ENCODE measurements at places on chromosomes 2 and 18.

- no peak for DNase-seq
Measured at GRCh38 chr18:38322206-38322605, 756.6 kb upstream of the CELF4 start.

DNA sequence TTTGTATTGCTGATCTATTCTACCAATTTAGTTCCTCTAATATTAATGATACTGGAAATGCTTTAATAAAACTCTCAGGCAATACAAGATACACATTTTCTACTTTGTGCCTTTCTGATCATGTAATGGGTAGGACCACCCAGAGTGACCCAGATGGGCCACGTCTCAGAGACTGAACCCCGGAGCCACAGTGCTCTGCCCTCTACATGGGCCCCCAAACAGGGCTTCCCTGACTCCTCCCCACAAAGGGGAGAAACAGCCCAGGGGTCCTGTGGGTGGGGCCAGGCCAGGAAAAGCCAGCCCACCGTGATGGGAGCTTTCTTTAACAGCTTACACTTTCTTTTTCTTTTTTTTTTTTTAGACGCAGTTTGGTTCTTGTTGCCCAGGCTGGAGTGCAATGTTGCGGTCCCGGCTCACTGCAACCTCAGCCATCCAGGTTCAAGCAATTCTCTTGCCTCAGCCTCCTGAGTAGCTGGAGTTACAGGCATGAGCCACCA lies 18.4 kb downstream of the HDAC4 start:
- no peak for DNase-seq

DNA sequence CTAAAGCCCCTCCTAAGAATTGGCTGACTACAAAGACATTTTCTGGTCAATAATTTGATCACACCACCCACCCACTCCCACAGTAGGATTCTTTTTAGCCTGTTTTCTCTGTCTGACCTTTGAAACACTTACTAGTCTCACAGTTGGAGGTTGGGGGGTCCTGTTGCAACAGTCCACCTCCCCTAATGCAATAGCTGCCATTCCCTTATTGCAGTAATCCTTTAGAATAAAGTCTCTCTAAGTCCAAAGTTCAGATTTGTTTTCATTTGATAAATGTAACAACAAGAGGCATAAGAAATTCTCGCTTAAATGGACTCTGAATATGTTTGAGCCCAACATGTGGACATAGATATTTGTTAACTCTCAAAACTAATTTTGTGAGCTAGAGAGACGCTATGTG lies 1326.8 kb upstream of the TMEFF2 start:
- DNase-seq: no peak

GRCh38 chr2:238326801-238327365 lies 6.6 kb downstream of the TRAF3IP1 start:
- DNase-seq: no peak

DNA sequence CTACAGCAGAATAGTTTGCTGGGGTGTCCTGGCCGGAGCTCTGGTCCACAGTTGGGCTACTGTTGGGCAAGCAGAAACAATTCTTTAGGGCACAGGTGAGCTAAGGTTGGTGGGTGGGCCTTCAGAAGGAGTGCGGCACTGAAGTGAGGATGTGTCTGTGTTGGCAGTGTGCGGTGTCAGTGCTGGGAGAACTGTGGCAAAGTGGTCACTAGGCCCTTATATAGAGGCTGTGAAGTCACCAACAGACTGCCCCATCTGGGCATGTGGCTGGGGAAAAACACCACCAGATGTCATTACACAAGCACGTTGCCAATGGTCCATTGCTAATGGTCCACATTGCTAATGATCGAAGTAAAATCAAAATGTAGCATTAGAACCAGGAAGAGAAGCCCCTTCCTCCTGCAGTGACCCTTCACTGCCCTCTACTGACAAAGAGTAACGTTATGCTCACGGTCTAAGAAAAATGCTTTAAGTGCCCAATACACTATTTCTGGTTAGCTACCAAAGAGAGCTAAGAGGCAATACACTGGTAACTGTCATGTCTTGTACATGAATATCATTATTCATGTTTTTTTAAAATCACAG lies 21.3 kb downstream of the SCN1A start:
- no peak for DNase-seq

DNA sequence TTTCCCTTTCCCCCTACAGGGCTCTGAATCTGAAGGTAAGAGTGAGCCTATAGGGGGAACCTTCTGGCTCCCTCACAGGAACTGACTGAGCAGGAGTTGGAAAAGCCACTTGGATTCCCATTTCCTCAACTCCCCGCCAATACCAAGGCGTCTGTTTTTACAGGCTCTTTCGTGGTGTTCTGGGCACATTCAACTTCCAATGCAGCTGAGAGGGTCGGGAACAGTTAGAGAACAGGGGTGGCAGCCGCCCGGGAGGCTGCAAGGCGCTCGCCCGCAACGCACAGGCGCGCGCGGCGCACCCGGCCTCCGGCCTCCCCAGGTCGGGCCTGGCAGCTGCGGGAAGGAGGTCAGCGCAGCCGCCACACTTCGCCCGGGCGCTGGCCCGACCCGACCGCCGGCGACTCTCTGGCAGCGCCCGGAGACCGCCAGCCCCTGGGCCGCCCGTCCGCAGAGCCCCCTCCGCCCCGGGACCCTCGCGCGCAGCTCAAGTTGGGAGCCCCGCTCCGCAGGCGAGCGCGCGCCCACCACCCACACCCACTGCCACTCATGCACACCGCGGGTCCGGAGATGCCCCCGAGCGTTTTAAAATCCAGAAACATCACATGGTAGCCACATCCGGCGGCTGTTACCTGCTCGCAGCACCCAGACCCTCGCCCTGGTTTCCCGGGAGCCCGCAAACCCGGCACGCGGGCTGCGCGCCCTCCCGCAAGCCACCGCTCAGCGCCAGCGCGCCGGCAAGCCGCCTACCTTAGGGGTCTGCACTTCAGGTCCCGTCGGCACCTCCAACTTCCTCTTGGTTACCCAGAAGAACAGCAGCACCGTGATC lies 816 bp downstream of the GALNT14 start:
- no peak for DNase-seq

GRCh38 chr2:9972621-9973479 lies 21.4 kb downstream of the GRHL1 start:
- no peak for DNase-seq

DNA sequence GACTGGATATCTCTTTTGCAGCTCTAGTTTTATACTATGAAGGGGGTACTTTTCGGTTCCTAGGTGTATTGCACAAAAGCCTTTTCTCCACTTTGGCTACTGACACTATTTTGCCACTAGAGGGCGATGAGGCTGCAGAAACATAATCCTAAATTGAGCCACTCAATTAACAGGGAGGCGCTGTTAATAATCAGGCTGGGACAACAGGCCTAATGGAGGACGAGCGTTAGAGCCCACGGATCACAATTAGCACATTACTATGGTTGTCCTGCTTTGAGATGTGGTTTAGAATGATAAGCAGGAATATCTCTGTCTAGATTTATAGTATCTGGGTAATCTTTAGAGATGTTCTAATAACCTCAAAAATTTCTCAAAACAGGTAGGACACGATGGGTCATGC lies 62.2 kb upstream of the PMAIP1 start:
- DNase-seq: peak; percentile 20

DNA sequence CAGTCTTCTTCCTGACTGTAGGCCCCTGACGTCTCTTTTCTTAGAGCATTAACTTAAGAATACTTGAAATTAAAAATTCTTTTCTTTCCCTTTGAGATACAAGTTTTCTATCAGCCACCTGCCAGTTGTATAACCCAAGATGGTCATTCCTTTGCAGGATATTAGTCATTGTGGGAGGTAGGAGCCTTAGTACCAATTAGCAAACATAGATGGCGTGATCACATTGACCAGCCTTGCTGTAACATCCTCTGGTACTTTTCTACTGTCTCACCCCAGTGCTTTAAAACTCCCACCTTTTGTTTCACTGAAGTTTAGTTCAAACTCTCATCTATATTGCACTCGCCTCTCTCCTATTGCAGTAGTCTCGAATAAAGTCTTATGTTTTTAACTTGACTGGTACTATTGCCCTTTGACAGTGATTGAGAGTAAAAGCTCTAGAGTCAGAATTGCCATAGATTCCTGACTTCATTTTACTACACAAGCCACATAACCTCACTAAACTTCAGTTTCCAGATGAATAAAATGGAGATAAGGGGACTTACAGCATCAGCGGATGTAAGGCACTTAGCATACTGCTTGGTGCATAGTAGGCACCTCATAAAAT lies 74.1 kb downstream of the VRK2 start:
- DNase-seq: no peak

DNA sequence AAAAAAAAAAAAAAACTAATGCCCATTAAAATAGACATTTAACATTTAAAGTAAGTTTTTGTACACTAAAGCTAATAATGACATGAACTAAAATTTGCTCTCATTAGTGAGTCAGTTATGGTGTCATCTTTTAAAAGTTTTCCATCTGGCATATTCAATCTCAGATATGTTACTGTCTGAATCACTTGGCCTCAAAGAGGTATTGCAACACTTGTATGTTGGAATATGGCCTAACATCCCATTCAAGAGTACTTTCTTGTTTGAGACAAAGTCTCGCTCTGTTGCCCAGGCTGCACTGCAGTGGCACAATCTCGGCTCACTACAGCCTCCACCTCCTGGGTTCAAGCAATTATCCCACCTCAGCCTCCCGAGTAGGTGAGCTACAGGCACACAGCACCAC lies 169.7 kb downstream of the TMEM163 start:
- no peak for DNase-seq

DNA sequence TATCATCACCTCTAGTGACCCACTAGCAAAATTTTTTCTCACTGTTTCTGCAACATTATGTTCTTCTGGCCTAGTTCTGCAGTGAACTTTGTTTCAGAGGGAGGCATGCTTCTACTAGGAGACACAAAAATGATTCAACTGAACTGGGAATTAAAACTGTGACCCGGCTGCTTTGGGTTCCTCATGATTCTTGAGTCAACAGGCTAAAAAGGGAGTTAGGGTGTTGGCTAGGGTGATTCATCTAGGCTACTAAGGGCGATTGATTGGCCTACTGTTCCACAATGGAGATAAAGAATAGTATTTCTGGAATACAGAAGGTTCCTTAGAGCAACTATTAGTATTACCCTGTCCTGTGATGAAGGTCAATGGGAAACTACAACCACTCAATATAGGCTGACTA lies 179.5 kb downstream of the PPP1R1C start:
- no peak for DNase-seq

GRCh38 chr2:174340400-174341292 lies 5.9 kb downstream of the SP9 start:
- DNase-seq: peak; percentile 57

DNA sequence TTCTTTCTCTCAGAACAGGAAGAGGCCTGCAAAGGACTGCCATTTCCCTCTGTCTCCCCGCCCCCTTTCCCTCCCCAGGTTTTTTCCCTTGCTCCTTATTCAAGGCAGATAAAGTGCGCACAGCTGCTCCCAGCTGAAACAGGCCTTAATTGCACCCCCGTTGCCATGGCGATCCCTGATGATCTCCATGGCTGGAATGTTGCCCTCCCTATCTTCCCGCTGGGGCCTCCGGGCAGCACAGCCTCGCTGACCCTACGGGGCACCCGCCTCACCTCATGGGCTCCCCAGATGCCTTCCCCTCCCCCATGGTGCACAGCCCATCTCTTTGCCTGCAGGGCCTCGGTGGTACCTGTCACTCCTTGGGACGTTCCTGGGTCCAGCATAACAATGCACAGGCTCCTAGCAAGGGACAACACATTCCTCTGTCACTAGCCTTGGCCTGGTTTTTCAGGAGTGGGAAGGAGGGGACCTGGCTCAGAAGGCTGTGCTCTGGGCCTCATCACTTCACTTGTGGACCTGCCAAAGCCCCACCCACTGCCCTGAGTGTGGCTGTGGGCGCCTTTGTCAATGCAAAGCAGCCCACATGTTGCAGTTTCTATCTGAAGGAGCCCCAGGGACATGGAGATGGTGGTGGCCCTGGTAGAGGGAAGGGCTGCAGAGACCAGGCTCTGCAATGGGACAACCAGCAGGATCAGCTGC lies 115.0 kb downstream of the CELF4 start:
- DNase-seq: peak; percentile 42

- DNase-seq: no peak
Measured at GRCh38 chr18:48074929-48075706, 144.7 kb upstream of the SMAD2 start.
